GM23338 (cell line): ENCODE measurements at places on chromosomes 5 and 9.

- no peak for DNase-seq
Observed at GRCh38 chr9:92289708-92290390, 3.6 kb downstream of the IARS1 start.

- peak; percentile 19 for DNase-seq
Observed at GRCh38 chr9:82105729-82106128, 117.2 kb downstream of the SPATA31D1 start.

DNA sequence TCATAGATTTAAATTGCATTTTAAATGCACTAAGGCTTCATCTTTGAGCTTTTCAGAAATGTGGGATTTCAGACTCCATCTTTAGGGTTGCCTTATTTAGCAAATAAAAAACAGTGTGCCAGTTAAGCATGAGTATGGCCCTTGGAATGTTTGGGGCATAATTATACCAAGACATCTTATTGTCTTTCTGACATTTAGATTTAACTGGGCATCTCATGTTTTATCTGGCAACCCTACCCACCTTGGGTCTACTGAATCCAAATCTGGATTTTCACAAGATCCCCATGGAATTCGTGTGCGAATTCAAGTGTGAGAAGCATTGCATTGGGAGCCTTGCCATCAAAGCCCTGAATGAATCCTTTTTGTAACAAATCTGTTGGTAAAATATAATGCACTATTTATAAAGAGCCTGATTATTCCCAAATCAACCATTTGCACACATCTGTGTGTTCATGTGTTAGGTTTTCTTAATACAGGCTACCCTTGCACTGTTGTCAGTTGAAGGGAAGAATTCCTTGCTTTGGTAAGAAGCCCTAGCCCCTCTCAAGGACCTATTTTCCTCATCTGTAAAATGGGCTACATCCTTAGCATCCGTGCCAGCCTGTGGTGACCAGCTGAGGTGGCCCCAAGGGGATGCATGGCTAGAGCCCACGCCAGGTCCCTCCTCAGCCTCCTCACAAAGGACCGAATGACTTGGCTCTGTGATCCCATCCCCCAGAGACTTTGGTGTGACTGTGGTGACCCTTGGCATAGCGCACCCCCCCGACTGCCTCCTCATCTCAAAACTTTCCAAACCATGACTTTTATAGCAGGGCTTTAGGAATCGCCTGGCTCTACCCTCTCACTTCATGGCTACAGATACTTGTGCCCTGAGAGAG, 8.1 kb downstream of the GSN start:
- DNase-seq = no peak

DNA sequence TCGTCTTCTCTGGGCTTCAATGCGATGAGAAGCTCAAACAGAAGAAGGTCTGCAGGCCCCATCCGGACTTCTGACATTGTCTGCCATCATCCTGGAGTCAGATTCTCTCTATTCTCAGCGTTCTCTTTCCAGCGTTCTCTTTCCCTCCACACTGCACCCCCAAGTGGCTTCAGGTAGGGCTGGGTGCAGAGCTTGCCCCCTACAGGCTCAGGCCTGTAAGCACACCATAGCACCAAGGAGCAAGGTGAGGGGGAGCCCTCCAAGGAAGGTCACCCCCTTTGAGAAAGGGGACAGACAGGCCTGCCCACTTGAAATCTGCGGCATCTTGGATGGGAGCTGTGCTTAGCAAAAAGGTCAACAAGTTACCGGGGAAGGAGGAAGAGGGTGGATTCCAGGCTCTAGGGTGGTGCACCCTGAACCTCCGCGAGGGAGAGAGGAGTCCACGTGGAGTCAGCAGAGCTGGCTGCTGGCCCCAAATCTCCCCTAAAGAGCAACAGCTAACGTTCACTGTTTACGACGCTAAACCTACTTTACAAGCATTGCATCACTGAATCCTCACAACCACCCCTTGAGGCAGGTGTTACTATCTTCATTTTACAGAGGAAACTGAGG, 27.5 kb downstream of the GPX3 start:
- peak; percentile 76 for DNase-seq

DNA sequence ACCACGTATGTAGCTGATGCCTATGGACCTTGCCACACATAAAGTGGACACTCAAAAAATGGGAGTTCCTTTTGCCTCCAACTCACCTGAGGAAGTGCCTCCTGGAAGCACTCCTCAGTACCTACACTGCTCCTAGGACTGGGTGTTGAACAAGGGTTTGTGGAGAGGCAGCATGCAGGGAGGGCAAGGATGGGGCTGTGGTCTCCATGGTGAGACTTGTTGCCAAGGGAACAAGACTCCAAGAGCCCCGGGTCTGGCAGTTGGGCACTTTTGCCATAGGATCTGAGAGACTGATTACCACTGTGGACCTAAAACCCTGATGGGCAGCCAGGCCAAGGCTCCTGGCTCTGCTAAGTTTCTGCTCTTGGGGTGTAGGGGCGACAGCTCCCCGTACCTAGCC, 6.9 kb upstream of the NR5A1 start:
- no peak for DNase-seq

- no peak for DNase-seq
Observed at GRCh38 chr9:36816371-36816770, 217.7 kb downstream of the PAX5 start.

- no peak for DNase-seq
Observed at GRCh38 chr5:119275601-119276173, 80.1 kb upstream of the TNFAIP8 start.

DNA sequence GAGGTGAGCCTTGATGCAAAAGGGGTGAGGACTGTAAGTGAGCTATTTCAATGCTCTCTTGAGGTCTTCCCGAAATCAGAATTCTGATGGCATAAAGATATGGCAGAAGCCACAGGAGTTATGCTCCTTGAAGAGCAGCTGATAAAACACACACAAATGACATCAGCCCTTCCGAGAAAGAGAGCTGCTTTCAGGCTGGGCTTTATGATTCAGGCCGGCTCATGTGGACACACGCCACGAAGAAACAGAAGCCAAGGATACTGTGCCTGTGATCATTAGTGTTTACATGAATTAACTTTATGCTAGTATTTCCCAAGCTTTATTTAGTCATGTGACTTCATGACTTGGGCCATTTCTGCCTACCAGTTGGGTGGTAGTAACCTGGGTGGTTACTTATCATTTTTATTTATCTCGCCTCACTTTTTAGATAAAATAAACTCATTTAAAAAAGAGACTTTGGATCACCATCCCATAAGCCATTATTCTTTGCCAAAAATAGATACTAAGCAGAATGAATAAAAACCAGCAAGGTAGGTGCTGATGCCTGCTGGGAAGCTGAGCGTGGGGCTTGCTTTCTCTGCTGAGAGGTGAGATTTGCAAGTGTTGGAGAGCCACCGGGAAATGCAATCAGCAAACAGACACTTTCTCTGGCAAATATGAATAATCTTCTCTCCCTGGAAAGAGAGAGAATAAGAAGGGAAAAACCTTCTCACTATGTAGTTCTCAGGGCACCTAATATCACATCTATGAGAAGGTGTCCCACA, 73.0 kb upstream of the SLC25A51 start:
- DNase-seq = no peak

GRCh38 chr9:130665431-130666392, 1.3 kb downstream of the PRDM12 start:
- DNase-seq = peak; percentile 76

- no peak for DNase-seq
Observed at GRCh38 chr9:104279535-104280177, 185.5 kb downstream of the SMC2 start.

GRCh38 chr9:75106857-75107256, 18.5 kb downstream of the OSTF1 start:
- no peak for DNase-seq

- peak; percentile 33 for DNase-seq
Observed at GRCh38 chr5:37208883-37209797, 40.0 kb downstream of the CPLANE1 start.

GRCh38 chr9:85443190-85443598, 298.6 kb downstream of the AGTPBP1 start:
- DNase-seq = no peak

DNA sequence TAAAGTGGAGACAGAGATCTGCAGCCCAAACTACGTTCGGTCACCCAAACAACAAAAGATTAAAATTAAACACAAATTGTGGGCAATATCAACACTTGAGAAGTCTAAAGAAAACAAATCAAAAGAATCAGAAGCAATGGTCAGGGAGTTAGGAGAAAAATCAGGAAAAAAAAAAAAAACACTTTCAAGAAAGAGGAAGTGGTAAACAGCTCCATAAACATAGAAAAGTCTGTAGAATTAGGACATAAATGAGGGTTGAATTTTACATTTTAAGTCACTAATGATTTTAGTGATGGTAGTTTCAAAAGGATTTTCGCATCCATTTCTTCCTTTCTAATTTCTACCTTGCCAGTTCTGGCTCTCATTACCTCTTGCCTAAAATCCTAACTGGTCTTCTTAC, 10.1 kb downstream of the RNF145 start:
- DNase-seq = no peak

DNA sequence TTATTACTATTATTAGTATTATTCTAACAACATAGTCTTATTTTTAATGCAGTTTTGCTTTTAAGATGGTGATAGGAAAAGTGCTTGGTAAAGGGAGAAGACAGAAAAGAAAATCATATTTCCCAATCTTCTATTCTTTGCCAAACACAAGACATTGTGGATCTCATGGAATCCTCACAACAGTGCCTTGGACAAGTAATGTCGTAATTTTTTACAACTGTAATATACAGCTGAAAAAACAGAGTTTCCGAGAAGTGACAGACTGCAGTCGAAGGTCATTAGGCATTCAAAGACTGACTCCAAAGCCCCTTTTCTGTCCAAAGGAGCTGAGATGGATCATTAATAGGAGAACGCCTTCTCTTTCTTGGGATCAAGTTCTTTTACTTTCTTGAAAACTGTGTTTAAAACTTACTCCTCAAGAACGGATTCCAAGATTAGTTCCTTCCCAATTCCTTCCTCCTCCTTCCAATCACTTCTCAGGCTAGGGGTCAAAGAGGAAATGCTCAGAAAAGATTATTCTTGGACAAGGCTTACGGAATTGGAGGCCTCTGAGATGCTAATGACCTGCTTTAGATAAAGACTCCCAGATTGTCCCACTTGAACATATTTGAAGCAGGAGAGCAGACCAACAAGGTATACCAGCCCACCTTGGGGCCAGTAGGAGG, 24.3 kb upstream of the TRIM32 start:
- DNase-seq = no peak

GRCh38 chr5:10401498-10401897, 40.2 kb upstream of the ROPN1L start:
- no peak for DNase-seq

GRCh38 chr9:33170464-33171415, 3.6 kb upstream of the B4GALT1 start:
- DNase-seq = peak; percentile 63

DNA sequence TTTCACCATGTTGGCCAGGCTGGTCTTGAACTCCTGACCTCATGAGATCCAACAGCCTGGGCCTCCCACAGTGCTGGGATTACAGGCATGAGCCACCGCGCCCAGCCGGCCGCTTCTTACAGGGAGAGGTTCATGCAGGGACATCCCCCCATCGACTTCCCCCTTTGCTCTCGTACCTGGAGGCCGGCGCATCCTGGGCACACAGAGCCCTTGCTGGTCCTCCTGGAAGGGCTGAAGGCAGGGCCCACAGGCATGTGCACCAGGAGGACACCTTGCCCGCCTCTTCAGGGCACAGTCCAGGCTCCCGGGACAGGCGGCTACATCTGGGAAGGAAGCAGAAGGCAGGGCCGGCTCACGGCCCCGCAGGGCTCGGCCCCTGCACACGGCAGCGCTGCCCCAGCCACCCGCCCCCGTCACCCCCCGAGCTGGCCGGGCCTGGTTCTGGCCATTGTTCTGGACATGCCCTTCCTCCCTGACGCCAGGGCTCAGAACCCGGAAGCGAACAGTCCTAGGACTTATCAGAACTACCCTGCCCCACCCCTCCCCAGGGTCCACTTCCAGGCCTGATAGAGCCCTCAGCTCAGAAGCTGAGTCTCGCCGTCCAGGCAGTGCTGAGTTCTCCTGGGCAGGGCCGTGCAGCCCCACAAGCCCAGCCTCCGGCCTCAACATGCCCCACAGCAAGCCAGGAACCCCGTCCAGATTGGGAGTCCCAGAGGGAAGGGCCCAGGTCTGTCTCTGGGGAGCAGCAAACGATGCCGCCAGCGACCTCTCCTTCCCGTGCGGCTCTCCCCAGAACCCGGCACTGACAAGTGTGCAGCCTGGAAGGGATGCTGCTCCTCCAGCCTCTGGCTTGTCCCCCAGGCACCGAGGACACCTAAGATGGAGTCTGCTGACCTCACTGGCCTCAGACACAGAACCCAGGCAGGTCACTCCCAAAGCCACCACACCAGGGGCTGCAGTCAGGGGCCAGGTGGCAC, 2.9 kb downstream of the NPDC1 start:
- DNase-seq = no peak

DNA sequence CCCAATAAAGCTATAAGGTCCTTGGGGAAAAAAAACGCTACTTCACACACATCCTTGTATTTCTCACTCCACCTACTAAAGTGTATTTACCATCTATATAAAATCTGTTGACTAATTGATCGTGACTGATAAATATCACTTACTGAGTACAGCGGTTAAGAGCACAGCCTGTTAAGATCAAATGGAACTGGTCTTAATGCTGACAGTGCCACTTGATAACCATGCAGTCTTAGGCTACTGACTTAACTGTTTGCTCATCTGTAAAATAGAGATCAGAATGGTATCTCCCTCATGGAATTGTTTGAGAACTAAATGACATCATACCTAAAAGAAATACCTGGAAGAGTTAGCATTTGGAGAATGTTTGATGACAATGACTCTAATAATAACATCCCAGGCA, 67.5 kb downstream of the ZFAND5 start:
- no peak for DNase-seq

DNA sequence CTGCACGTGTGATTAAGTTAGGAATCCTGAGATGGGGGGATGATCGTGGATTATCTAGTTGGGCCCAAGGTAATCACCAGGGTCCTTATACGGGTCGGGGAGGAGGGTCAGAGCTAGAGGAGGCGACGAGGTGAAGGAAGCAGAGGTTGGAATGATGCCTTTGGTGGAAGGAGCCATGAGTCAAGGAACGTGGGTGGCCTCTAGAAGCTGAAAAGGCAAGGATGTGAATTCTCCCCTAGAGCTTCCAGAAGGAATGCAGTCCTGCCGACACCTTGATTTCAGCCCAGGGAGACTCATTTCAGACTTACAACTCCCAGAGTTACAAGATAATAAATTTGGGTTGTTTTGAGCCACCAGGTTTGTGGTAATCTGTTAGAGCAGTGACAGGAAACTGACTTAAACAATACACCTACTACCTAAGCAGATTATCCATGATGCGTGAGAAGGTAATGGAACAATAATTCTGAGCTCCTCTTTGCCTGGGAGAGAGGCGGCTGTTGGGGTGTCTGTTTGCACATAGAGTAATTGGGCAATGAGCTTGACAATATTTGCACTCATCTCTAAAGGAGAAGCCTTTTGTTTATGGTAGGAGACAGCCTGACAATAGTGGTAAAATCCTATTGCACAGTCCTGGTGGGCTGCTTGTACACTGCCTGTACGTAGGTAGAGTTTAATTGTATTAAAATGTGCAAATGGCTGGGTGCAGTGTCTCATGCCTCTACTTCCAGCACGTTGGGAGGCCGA, 129.3 kb upstream of the IER5L start:
- DNase-seq = no peak

- no peak for DNase-seq
Observed at GRCh38 chr5:8825139-8825757, 720.6 kb downstream of the SEMA5A start.
